ENCODE measurements at places on chromosomes 6 and 20. TPM values are rescaled to one million over a fixed set of nuclear protein-coding genes. Genes with fewer than 3 reads are reported as not detected.

PLCB4 gene
- 4.8 TPM for total RNA-seq

SPTLC3 gene
- 7.1 TPM for total RNA-seq

BPIFB1 gene
- not detected for total RNA-seq

SPDEF gene
- not detected for total RNA-seq

ACTL10 gene
- 1.4 TPM for total RNA-seq

MUC21 gene
- total RNA-seq, result not detected

COL10A1 gene
- total RNA-seq, result not detected

KHDC3L gene
- not detected for total RNA-seq

TAP2 gene
- total RNA-seq, result 63.4 TPM

GRM1 gene
- total RNA-seq, result not detected

C20orf96 gene
- 0.83 TPM for total RNA-seq

PRKN gene
- total RNA-seq, result 1.0 TPM

MOG gene
- total RNA-seq, result not detected

SIM1 gene
- total RNA-seq, result under 0.01 TPM

TUBB2A gene
- 26.5 TPM for total RNA-seq

KIF13A gene
- 71.2 TPM for total RNA-seq

WFDC12 gene
- not detected for total RNA-seq

ASIP gene
- not detected for total RNA-seq

CDH22 gene
- not detected for total RNA-seq

BTNL2 gene
- not detected for total RNA-seq

MATN4 gene
- 0.24 TPM for total RNA-seq

SYNCRIP gene
- total RNA-seq, result 108 TPM

UNC5CL gene
- total RNA-seq, result 0.50 TPM

C6orf132 gene
- 37.0 TPM for total RNA-seq

TBC1D32 gene
- 7.9 TPM for total RNA-seq

OR12D3 gene
- not detected for total RNA-seq

ZBP1 gene
- not detected for total RNA-seq

CCN6 gene
- total RNA-seq, result 6.0 TPM

CFB gene
- 1.7 TPM for total RNA-seq

DEFB132 gene
- total RNA-seq, result not detected

RFX6 gene
- not detected for total RNA-seq

CST8 gene
- total RNA-seq, result not detected

KCNG1 gene
- 43.9 TPM for total RNA-seq

FBXO30 gene
- 12.5 TPM for total RNA-seq

MBOAT1 gene
- 8.2 TPM for total RNA-seq

SLC2A10 gene
- 4.2 TPM for total RNA-seq

WFDC8 gene
- not detected for total RNA-seq

All from mammary epithelial cell (primary cell).